NCI-H2081 (cell line): ENCODE measurements at places on chromosomes 1 and 21.

DNA sequence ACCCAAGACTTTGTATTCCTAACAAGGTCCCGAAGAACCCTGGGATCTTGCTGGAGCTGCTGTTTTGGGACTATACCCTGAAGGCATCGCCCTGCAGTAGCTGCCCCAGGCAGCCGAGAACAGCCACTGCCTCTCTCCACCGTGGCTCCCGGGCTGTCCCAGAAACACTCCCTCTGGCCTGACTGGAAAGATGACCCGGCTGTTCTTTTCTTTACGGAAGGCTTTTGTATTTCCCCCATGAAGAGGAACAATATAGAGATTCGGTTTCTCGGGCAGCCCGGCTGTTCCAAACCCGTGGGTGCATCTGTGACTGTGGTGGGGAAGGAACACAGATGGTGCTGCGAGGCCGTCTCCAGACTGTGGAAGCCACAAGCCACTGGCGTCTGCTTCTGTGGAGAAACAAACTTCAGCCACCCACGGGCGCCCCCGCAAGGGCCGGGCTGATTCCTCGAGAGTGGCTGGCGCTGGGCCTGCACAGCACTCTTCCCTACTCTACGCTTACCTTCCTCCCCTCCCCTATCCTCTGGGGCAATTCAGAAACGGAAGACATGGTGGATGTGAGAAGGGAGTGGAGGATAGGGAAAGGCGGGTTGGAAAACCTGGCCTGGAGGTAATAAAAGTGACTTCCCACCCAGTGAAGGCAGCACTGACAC lies 33.7 kb upstream of the VASH2 start:
- DNase-seq = no peak

- no peak for DNase-seq
These were observed 7.4 kb downstream of the PLEKHM2 start for GRCh38 chr1:15691434-15692032.

- DNase-seq = peak; percentile 44
These were observed 946 bp upstream of the HNRNPR start for GRCh38 chr1:23344987-23345472.

DNA sequence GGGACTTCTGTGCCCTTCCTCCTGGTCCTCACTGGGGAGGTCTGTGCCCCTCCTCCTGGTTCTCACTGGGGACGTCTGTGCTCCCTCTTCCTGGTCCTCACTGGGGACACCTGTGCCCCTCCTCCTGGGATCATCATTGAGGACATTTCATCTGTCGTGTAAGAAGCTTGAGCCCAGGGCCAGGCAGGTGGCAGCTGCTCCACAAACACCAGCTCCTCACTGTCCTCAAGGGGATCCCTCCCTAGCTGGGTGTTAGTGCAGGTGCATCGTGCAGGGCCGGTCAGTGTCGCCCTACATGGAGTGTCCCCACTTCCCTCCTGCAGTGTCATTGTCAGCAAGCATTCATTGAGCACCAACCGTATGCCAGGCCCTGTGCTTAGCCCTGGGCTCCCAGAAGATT lies 312.7 kb downstream of the PTPRU start:
- no peak for DNase-seq

GRCh38 chr1:184854036-184854435 lies 99.4 kb upstream of the EDEM3 start:
- no peak for DNase-seq

GRCh38 chr1:22184892-22185612 lies 42.2 kb upstream of the WNT4 start:
- DNase-seq = peak; percentile 95

DNA sequence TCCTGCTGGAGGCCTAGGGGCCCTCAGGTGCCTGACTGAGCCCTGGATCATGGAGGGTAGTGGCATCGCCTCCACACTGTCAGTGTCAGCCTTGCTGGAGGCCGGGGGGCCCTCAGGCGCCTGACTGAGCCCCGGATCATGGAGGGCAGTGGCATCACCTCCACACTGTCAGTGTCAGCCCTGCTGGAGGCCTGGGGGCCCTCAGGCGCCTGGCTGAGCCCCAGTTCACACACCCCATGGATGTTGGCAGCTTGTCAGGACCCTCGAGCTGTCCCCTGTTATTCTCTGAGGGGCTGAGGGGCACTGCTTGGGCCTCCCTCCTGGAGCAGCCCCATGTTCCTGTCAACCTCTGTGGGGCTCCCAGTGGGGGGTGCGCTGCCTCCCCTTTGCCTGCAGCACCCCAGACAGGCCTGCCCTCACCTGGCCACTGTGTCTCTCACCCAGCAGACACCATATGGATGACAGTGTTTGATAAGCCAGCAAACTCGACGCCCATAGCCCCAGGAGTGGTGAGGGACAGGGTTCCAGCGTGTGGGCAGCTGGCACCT lies 197.6 kb downstream of the LIPI start:
- DNase-seq = no peak

- no peak for DNase-seq
These were observed 75.4 kb downstream of the ABCA4 start for GRCh38 chr1:94045465-94046056.

- no peak for DNase-seq
These were observed 211.1 kb downstream of the CAMTA1 start for GRCh38 chr1:6996371-6996770.

DNA sequence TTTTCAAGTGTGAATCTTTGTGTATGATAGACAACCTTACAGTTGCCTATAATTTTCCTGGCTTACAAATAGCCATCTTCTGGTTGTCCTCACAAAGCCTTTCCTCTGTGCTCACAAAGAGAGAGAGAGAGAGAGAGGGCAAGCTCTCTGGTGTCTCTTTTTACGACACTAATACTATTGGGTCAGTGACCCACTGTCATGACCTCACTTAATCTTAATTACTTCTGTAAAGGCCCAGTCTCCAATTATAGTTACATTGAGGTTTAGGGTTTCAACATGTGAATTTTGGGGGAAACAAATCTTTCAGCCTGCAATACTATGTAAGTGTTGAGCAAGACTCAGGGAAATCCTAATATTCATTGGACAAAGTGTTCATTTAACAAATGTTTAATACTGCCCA lies 167.4 kb upstream of the COL11A1 start:
- no peak for DNase-seq

DNA sequence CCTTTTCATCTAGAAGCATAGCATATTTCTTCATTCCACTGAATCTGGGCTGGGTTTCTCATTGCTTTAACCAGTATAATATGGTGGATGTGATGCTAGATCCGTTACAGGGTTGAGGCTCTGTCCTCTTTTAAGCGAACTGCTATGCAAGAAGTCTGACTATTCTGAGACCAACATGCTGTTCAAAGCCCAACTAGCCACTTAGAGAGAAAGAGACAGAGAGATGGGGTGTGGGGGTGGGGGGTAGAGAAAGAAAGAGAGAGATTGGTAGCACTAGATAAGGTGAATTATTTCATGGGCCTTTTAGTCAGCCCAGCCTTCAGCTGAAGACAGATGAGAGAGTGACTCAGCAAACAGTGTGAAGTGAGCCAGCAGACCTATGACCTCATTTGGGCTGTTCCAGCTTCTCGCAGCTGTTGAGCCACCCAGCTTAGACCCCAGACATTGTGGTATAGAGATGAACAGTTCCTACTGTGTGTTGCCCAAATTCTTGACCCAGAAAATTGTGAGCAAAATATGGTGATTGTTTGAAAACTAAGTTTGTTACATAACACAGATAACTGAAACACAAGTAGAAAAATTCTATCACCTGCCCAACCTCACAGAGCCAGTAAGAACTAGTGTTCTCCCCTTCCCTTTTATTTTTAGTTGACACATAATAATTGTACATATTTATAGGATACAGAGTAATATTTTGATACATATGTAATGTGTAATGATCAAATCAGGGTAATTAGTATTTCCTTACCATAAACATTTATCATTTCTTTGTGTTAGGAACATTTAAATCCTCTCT lies 40.7 kb upstream of the PRKACB start:
- DNase-seq = no peak

DNA sequence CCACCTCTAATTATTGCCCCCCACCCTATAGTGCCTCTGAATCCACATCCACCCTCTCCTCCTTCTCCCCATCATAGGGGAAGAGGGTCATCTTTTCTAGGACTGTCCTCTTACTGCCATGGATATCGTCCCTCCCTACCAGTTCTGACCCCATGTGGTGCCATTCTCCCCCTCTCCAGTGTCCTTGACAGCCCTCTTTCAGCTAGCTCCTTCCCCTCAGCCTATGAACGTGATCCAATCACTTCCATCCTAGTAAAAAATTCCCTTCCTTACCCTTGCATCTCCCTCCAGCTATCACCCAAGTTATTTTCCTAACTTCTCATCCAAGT lies 172.7 kb downstream of the RRAGC start:
- DNase-seq = no peak

- no peak for DNase-seq
These were observed 402.0 kb downstream of the LTN1 start for GRCh38 chr21:28590676-28591075.

DNA sequence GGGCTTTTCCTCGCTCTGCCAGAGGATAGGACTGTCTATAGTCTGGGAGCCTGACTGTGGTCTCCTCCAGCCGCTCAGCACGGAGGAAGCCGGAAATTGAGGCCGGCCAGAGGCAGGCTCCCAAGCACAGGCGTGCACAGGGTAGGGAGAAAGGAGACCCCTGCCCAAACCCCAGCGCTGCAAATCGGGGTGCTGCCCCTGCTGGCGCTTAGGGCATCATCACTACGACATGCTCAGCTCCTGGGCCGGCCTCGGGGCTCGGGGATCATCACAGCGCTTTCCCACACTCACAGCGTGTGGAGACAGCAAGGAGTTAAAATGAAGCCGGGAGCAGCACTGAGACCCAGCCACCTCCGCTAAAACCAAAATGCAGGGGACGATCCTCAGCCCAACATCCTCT lies 62.8 kb upstream of the ARHGEF16 start:
- no peak for DNase-seq

GRCh38 chr21:25578056-25578961 lies 29.0 kb downstream of the MRPL39 start:
- DNase-seq = no peak

DNA sequence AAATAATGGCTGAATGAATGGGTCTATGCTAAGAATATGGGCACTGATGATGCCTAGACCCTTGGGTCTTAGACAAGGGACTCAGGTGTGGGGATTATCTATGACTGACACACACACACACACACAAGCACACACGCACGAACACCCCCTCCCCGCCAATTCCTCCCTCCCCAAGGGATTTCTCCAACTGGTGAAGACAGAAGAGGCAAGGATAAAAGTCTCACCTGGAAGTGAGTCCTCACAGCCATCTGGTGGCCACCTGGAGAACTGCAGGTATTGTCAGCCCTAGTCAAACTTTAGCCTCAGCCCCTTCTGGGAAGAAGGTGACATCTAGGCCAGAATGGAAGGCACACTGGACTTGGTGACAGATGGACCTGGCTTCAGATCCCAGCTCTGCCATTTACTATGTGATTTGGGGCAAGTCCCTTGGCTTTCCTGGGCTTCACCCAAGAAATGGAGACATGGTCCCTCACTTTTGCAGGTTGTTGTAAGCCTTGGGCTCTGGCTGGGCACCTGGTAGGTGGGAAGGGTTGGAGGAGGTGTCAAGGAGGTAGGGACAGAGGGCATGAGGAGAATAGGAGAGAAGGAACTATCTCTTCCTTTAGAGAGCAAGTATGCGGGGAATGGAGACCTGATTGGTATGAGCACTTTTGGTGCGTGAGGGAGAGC lies 4.0 kb upstream of the GPR3 start:
- peak; percentile 39 for DNase-seq

DNA sequence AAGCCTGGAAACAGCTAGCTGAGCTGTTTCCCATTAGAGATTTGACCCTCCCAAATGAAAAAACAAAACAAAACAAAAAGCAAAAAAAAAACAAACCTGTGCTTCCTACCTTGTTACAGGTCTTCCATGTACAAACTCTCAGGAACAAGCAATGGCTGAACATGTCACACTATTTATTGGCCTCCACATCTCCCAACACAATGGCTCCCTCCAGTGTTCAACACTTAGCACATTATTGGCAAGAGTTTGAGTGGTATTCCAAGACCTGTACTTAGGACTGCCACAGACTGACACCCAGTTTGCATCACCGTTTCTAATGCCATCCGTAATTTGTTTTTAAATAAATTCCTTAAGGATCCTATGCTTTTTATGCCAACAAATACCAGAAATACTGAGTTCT lies 195.0 kb upstream of the OLFM3 start:
- DNase-seq = peak; percentile 44

GRCh38 chr1:51744506-51745303 lies 127.8 kb downstream of the OSBPL9 start:
- DNase-seq = no peak

DNA sequence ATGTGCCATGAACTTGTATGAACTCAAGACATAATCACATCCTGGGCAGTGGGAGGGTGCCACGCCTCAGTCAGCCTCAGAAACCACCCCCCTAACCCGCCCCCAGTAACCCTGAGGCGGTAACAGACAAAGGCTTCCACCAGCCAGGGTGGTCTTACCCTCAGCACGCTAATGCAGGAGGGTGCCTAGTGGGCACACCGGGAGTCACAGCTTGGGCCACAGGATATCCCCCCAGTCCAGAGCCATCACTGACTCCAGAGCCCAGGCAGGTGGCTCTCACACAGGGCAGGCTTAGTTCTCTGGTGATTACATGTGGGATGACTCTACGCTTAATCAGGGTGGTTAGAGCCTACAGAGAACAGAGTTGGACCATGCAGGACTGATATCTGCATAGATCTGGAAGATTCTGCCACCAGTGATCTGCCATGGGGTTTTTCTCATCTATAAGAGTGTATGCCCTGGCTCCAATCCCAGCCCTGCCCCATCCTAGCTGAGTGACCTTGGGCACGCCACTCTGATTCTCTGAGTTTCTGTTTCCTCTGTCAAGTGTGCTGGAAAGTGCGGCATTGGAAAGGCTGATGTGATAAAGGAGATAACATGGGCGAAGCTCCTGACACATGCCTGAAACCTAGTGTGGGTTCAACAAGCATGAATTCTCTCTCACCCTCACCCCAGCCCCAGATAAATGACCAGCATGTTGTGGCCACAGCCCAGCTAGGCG lies 27.3 kb downstream of the OPTC start:
- DNase-seq = peak; percentile 68

DNA sequence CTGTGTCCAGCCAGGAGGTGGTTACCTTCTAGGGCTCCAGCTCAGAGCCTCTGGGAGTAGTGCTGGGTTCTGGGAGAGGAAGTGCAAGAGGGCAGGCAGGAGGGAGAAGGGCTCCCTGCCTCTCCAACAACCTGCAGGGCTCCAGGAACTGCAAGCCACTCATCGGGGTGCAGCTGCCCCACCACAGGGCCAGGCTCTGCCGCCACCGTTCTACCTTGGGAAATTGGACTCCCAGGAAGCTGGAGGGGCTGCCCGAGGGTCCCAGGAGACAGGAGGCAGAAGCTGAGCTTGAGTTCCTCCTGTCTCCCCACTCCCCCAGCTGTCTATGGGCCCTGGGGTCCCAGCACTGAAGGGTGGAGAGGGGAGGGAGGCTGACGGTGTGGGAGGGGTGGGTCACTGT lies 7.4 kb upstream of the PRDM16 start:
- DNase-seq = no peak

GRCh38 chr1:74317663-74318062 lies 82.5 kb downstream of the TNNI3K start:
- no peak for DNase-seq

- DNase-seq = no peak
These were observed 50.9 kb upstream of the PTGS2 start for GRCh38 chr1:186730951-186731729.

DNA sequence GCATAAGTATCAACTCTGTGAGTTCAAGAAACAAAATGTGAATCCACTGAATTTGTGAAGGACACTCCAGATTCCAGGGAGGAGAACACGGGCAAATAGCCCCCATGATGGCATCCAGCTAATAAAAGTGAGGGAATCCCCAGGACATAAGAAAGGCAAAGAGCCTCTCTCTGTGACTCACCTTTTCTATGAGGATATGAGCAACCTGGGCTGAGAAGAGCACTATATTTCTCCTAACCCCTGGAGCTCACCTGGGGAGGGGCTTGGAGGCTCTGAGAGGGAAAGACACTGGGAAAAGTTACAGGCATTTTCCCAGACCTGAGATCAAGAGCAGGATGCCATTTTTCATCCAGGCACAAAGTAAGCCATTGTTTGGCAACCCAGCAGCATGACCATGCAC lies 1298.8 kb downstream of the PLA2G4A start:
- DNase-seq = no peak
